ENCODE measurements at places on chromosomes 6 and 20. TPM values are rescaled to one million over a fixed set of nuclear protein-coding genes. Genes with fewer than 3 reads are reported as not detected.

ECT2L gene
- not detected for total RNA-seq

HAO1 gene
- not detected for total RNA-seq

GRCh38 chr20:14612391-14612790 is 275.0 kb upstream of the FLRT3 start:
- DNase-seq: no peak

DNA sequence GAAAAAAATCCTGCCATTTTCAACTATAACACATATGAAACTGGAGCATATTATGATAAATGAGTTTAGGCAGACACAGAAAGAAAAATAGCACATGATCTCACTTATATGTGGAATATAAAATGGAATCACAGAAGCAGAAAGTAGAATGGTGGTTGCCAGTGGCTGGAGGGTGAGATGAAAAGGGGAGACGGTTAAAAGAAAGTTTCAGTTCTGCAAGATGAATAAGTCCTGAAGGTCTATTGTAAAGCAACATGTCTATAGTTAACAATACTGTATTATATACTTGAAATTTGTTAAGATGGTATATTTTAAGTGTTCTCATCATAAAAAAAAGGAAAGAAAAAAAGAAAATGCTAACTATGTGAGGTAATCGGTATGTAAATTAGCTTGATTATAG is 503.9 kb downstream of the EPHA7 start:
- no peak for DNase-seq

GRCh38 chr6:24824142-24824938 is 25.6 kb upstream of the ARMH2 start:
- DNase-seq: no peak
